ENCODE measurements at places on chromosomes 1 and 21.

DNA sequence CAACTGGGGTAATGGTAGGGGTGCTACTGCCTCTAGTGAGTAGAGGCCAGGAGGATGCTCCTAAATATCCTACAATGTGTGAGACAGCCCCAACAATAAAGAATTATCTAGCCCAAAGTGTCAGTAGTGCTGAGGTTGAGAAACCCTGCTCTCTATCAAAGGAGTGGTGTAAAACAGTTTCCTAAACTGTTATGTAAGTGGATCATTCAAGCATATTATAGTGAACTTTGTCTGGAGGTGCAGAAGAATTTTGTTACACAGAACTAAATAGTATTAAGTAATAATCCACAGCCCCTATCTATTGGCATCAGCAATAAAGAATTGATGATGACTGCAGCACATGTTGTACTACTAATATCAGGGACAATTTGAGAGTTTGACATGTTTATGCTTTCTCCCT, 20.3 kb upstream of the TARS2 start:
- DNase-seq = no peak

DNA sequence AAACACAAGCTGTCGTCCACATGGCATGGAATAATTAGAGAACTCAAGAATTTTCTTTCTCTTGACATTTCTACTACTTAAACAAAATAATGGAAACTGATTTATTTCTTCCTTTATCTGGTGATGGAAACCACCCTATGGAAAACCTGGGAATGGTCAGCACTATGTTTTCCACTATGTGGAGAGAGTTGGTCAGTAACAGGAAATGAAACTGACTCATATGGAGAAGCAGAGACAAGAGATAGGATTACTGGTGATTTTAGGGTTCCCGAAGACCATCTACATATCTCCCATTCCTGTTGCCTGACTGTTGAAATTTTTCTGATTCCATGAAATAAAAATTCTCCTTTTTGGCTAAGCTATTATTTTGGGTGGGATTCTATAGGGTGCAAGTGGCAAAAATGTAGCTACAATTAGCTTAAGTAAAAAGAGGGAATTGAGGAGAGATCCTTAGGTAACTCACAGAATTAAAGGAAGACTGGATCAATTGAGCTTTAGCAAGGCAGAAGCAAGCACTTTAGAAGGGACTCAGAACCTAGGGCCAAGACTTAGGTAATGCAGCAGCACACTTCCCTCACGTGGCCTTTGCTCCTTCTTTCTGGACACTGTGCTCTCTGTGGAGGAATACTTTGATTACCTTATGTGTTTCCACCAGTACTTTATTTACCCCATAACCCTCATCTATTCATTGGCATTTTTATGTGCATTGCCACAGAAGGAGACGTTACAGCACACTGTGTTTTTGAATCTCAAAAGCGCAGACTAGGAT, 89.6 kb downstream of the LEPR start:
- no peak for DNase-seq

DNA sequence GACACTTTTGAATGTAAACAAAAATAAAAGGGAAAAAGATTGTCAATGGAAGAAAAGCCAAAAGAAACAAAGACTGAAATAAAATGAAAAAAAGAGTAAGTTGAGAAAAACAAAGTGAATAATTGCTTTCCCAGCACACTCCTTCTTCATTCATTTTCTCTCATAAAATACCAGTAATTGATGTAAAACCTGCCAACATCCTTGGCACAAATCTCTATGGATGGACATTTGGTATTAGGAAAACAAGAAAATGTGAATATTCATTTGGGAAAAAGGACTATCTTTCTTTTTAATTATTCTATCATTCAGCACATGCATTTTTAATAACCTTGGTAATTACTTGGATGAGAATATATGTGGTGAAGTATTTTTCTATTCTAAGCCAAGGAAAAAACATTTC, 204.4 kb upstream of the TNR start:
- no peak for DNase-seq

DNA sequence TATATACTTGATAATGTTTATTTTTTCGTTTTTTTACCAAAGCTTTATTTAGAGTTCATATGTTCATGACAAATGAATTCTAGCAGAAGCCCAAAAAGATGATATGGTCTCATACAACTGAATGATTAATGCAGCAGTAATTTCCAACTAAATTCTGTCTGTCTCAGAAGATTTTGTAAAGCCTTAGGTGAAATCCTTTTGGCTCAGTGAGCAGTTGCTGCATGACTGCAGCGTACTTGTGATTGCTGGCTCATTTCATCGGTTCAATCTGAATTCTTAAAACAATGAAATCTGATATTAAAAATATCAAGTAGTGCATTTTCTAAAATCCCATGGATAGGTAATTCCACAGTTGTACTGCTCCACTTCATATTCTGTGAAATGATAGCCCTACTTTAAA, 73.2 kb downstream of the AK5 start:
- no peak for DNase-seq

GRCh38 chr1:172905452-172905851, 145.3 kb downstream of the TNFSF18 start:
- no peak for DNase-seq

GRCh38 chr1:173122958-173123852, 72.5 kb upstream of the TNFSF18 start:
- peak; percentile 22 for DNase-seq

- DNase-seq = no peak
Observed at GRCh38 chr1:172646653-172647052, 12.2 kb upstream of the FASLG start.

DNA sequence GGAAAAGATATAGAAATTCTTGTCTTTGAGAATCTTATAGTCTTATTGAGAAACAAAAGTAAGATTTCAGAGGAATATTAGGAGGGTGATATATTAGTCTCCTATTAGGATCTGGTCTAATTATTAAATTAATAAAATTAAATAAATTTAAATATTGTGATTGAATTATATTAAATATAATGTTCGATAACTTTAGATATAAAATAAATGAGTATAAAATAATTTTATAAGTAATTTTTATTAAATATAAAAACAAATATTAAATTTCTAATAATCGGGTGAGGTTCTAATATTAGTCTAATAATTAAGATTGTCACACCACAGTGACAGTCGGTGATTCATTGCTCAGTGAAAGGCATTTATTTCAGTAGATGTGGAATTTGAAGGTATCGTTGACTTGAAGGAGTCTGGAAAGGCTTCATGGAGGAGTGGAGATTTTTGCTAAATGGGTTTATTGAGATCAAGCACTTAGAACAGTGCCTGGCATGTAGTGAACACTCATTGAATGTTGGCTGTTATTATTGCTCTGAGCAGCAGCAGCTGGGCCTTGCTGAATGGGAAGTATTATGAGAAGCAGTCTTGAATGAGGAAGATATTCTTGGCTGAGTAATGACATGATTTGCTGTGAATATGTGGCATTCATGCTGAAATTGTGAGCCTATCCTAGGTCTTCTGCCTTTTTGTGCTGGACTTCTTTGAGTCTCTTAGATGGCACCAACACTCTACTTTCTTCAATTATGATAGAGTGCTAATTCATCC, 74.6 kb downstream of the USP25 start:
- no peak for DNase-seq

GRCh38 chr1:118339400-118340124, 154.5 kb upstream of the SPAG17 start:
- DNase-seq = no peak

DNA sequence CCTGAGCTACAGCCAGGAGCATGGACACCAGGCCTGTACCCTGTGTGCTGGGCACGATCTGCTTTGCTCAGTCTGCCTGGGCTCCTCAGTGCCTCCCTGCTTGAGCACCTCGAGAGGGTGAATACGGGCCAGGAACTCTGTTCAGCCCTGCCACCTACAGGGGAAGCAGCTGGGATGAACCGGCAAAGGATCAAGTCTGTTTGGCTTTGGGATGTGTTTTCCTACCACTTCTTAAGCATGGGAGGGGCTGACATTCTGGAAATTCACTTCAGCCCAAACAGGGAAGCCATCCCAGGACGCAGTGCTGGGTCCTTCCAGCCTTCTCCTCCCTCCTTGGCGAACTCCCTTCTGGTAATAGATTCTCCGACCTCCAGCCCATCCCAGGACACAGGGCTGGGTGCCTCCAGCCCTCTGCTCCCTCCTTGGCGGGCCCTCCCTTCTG, 55.8 kb upstream of the SELENON start:
- no peak for DNase-seq

- DNase-seq = no peak
Observed at GRCh38 chr1:25219661-25220251, 12.5 kb downstream of the SYF2 start.

- DNase-seq = no peak
Observed at GRCh38 chr1:17999884-18000283, 107.7 kb upstream of the IGSF21 start.

- DNase-seq = no peak
Observed at GRCh38 chr21:40016667-40017066, 149.4 kb downstream of the PCP4 start.

- DNase-seq = no peak
Observed at GRCh38 chr1:193926956-193927355, 740.5 kb upstream of the B3GALT2 start.

DNA sequence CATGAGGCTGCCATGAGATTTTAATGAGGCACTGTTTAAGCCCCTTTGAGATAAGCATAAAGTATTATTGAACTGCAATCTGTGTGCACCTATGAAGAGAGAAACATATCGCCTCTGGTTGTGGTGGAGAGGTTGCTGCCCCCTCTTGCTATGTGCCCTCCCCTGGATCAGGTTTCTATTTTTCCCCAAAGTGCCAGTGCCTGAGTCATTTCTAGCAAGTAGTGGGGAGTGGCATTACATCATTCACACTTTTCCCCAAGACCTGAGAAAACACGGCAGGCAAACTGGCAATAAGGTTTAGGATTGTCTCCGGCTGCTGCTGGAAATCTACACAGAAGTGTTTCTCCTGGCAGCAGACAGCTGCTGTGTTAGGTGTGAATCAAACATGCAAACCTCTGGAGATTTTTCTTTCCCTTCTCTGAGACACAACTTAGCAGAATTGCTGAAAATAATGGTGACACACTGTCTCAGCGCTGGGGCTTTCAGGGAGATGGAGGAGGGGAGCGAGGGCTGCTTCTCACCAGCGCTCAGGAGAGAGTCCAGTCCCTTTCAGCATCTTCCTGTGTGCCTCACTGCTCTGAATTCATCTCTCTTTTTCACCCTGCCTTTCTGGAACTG, 13.7 kb upstream of the RGS16 start:
- DNase-seq = no peak

- DNase-seq = no peak
Observed at GRCh38 chr1:121483961-121484424, 299.2 kb downstream of the SRGAP2C start.

DNA sequence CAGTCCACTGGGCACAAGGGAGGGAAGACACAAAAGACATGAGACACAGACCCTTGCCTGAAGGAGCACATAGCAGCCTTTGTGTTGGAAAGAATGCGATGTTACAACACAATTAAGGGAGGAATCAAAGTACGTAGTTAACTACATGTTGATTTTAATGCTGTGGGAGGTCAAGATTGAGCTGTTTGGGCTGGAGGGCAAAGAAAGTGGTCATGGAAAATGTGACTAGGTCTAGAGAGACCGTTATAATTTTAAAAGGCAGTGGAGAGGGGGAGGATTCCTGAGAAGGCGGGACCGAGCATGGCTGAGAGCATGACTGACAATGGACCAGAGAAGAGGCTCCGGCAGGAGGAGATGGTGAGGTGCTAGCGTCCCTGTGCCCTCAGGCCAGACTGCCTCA, 111.8 kb upstream of the ATP1A1 start:
- DNase-seq = no peak

GRCh38 chr1:115076384-115076915, 12.9 kb downstream of the TSPAN2 start:
- no peak for DNase-seq

DNA sequence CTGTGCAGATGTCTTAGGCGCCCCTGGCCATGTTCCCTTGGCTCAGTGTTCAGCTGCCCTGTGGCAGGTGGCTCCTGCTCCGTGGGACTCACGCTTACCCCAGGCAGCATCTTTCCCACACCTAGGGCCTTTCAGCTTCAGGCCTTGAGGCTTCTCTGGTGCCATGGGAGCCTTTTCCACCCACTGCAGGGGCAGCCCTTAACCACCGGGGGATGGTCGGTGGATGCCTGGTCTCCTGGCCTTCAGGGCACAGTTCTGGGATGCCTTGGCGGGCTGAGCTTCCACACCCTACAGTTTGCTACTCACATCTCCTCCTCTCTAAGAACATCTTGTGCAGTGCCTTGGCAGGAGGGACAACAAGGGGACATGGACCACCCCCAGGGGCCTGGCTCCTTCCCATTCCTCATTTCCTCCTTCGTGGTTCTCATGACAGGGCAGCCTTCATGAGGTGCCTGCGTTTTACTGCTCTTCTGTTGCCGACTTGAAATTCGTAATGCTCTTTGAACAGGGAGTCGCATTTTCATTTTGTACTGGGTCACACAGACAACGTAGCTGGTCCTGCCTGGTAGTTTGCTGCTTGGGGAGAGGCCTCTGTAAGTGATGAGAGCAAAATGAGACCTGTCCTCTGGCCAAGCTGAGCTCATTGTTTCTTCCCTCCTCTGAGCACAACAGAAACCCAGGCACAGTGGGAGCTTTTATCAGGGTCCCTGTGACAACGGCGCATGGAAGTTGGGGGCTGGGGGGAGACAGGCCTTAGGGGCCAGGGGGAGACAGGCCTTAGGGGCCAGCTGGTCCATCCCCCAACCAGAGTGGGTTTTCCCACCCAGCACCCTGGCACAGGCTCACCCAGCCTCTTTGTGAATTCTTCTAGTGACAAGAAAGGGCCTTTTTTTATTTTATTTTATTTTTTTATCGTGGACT, 62.0 kb upstream of the NEK2 start:
- no peak for DNase-seq

DNA sequence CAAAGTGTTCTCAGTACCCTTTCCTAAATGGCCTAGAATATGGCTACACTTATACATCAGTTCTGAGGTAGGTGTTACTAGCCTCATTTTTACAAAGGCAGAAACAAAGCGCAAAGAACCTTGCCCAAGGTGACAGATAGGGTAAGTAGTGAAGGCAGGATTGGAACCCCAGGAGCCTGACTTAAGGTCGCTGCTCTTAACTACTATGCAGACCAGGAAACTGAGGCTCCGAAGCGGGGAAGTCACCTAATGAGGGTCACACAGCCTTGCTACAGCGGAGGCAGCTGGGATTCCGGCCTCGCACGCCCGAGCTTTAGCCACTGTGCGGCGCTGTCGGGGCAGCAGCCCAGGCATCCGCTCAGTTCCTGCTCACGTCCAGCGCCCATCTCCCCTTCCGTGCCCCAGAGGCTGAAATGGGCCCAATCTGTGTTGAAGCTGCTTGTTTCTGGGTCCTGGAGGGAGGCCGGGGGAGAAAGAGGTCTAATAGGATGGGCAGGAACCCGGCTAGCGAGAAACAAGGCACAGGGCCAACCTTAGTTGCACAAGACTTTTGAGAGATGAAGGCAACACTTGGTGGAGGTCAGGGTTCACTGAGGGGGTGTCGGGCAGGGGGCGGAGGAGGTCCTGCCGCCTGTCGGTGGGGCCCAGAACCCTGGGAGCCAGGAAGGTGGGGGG, 1.4 kb upstream of the FOXD2 start:
- DNase-seq = peak; percentile 74

- DNase-seq = no peak
Observed at GRCh38 chr1:230948301-230948700, 30.4 kb downstream of the TTC13 start.

GRCh38 chr1:212125654-212126053, 90.1 kb downstream of the DTL start:
- peak; percentile 27 for DNase-seq

Measured in hematopoietic multipotent progenitor cell treated with erythropoietin and hydrocortisone succinate and interleukin-3 and kit ligand, for 8 days (in vitro differentiated cells).